ENCODE measurements at places on chromosomes 12 and 14.
A peak's percentile ranks its signal among the peaks of the same experiment; 100 is the strongest.

GRCh38 chr12:127819056-127819455 lies 447.9 kb upstream of the TMEM132C start:
- no peak for DNase-seq

DNA sequence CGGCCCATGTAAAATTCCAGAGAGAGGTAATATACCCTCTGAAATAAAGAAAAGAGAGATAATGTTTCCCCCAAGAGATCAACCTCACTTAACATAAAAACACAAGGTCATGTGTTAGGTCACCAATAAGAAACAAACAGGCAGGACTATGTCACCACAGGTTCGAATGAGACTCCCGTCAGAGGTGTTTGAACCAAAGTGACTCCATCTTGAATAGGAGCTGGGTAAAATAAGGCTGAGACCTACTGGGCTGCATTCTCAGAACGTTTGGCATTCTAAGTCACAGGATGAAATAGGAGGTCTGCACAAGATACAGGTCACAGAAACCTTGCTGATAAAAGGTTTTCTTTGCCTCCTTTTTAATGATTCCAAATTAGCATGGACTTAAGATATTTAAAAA lies 6.5 kb downstream of the PYGL start:
- no peak for DNase-seq

- no peak for DNase-seq
Measured at GRCh38 chr12:109567296-109567695, 6.0 kb downstream of the MMAB start.

DNA sequence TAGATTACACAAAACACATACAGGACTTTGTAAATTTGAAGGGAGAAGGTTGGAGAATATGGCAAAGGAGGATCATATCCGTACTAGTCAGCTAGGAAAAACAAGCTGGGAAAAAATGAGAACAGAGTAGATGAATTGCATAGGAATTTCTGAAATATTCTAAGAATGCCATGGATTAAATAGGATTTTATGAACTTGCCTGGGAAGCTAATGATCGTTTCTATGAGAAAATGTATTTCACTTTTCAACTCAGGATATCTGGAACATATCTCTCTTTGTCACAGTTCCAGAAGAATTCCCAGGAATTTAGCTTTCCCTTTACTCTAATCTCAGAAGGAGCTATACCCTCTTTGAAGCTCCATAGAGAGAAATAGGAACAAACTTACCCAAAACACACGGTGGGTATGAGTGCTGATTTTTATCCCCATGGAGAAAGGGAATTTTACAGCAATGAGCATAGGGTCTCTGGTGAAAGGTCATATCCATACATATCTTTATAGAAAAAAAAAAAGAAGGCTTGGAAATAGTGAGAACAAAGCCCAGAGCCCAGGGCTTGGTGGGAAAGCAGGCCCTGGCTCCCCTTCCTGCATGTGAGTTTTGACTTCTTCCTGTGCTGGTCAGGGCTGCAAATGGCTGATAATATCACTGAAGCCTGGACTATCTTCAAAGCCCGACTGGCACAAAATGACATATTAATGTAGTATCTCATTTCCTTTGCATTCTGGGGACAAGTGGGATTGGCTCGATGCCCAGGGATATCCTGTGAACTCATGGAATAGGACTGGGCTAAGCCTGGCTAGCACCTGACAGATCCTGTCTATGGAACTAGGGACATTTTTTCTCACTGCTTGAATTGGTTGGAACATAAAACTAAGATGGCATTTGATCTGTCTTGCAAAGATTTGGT lies 136.3 kb downstream of the AEBP2 start:
- peak; percentile 81 for DNase-seq

- DNase-seq, result no peak
Measured at GRCh38 chr12:106309671-106310505, 7.4 kb downstream of the TCP11L2 start.

Data from NCI-H2081 treated with DMSO at 0.1 percent for 48 hours (cell line).